ENCODE measurements at places on chromosomes 1 and 21. TPM values are rescaled to one million over a fixed set of nuclear protein-coding genes. Genes with fewer than 3 reads are reported as not detected.
A peak's percentile ranks its signal among the peaks of the same experiment; 100 is the strongest.

The HEYL gene
- not detected for total RNA-seq

The PIGR gene
- total RNA-seq, result not detected

DNA sequence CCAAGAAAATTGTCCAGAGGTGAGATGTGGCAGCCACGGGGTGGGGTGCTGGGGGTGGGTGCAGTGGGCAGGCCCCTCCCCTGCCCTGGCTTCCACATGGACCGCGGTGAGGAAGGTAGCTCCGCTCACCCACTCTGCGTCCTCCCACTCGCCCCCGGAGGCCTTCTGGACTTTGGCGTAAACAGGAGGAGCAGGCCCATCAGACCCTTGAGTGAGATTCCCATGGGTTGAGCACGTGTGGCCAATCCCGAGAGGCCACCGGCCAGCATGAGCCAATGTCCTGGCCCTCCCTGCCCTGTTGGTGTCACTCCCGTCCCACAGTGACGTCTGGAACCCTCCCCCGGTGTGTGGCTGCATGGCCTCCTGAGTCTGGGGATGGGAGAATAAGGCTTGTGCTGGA is 8.2 kb upstream of the TMEM240 start:
- H3K4me1 ChIP-seq, result no peaks in the 10 kb centered on the region
- H3K4me3 ChIP-seq, result no peak overlapping the region
- H3K27ac ChIP-seq, result no peak overlapping the region
- H3K36me3 ChIP-seq, result no peaks in the 10 kb centered on the region
- no peaks in the 10 kb centered on the region for H3K27me3 ChIP-seq

The SAMD11 gene
- not detected for total RNA-seq

- no peaks in the 10 kb centered on the region for H3K36me3 ChIP-seq
- DNase-seq, result no peak
- no peak overlapping the region for H3K27ac ChIP-seq
- no peaks in the 10 kb centered on the region for H3K27me3 ChIP-seq
- no peak overlapping the region for H3K4me3 ChIP-seq
These were observed 15.4 kb upstream of the VSIG8 start for GRCh38 chr1:159877695-159878444.

DNA sequence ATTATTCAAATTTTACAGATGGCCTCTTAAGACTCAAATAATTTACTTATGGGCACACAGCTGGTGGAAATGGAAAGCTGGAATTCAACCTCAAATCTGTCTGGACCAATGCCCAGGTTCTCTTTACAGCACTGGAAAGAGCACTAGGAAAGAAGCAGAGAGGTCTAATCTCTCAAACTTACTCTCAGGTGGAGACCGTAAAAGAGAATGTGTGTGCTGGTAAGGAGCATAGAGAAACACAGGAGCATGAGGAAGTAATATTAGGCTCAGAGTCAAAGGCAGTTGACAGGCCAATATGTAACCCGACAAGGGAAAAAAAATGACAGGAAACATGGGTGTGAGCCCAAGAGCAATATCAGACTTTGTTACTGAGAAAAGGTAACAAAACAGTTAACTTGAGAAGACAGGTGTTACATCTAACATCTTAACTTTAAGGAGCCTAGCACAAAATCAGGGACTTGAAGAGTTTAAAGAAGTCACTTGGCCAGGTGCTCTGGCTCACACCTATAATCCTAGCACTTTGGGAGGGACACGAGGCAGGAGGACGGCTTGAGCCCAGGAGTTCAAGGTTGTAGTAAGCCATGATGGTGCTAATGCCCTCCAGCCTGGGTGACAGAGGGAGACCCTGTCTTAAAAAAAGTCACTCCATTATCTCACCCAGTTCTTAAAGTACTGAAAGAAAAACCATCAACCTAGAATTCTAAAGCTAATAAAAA is 20.7 kb downstream of the PPP1R15B start:
- DNase-seq, result no peak
- no peak overlapping the region for H3K4me3 ChIP-seq
- no peaks in the 10 kb centered on the region for H3K27me3 ChIP-seq

DNA sequence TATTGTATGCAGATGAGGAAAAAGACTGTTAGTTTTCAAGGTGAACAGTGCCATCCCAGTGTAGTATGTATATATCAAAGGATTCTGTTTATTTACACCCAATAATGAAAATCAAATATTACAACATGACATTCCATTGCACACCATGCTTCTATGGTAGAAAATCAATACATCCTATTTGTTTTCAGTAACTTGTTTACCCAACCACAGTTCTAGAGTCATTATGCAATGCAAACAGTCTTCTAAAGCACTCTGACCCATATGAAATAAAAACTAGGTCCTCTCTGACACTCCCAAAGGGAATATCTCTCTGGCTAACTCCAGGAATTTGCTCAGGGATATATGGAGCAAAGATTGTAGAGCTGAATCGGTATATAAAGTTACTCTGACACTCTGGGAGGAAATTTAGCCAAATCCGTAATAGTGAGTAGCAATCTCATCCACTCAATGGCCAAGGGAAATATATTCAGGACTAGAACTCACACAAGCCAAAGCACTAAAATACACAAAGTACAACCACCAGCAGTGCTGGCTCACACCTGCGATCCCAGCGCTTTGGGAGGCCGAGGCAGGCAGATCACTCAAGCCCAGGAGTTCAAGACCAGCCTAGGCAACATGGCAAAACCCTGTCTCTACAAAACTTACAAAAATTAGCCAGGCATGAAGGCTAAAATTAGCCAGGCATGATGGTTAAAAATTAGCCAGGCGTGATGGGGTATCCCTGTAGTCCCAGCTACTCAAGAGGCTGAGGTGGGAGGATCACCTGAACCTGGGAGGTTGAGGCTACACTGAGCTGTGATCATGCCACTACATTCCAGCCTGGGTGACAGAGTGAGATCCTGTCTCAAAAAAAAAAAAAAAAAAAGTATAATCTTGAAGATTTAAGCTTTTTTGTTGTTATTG is 75.2 kb downstream of the RERE start:
- H3K27me3 ChIP-seq, result no peaks in the 10 kb centered on the region
- no peak overlapping the region for H3K4me3 ChIP-seq
- H3K4me1 ChIP-seq, result no peaks in the 10 kb centered on the region
- no peak for DNase-seq

DNA sequence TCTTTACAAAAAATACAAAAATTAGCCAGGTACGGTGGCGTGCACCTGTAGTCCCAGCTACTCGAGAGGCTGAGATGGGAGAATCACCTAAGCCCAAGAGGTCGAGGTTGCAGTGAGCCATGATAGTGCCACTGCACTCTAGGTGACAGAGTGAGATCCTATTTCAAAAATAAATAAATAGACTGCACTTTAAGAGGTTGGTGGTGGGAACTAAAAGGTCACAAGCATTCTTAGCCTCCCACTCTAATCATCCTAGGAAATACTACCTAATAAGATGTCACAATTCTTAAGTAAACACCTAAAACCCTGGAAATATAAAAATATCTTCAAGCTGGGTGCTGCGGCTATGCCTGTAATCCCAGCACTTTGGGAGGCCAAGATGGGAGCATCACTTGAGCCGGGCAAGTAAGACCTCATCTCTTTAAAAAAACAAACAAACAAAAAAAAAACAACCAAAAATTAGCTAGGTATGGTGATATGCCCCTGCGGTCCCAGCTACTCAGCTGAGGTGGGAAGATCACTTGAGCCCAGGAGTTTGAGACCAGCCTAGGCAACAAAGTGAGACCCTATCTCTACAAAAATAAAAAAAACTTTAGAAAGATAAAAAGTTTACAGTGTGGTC is 4.1 kb downstream of the DCAF8 start:
- DNase-seq, result no peak
- no peak overlapping the region for H3K4me3 ChIP-seq
- no peak overlapping the region for H3K27ac ChIP-seq
- H3K27me3 ChIP-seq, result no peaks in the 10 kb centered on the region

The DNM3 gene
- 3.3 TPM for total RNA-seq

The NUF2 gene
- 2.7 TPM for total RNA-seq

GRCh38 chr1:156970017-156970416 is 49.6 kb downstream of the LRRC71 start:
- H3K36me3 ChIP-seq, result no peaks in the 10 kb centered on the region
- no peaks in the 10 kb centered on the region for H3K4me1 ChIP-seq
- H3K4me3 ChIP-seq, result no peak overlapping the region
- H3K27ac ChIP-seq, result no peak overlapping the region
- no peaks in the 10 kb centered on the region for H3K27me3 ChIP-seq

DNA sequence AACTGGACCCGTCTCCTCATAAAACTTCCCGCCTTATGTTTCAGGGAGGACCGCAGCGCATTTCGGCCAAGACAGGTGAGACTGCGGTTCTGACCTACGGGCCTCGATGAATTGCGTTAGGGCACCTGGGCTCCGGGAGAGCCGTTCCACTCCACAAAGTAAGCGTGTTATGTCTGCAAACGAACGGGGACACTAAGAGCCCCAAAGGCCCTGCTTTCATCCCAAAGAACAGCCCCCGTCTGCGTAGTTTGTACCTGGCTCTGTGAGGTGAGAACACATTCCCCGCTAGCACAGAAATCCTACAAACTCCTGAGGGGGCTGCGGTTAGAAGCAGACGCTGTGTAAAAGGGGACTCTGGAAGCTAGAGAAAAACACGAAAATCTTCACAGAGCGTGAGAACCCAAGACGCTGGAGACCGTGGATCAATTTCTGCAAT is 41.6 kb upstream of the PPIAL4F start:
- H3K27ac ChIP-seq, result peak overlapping the region; percentile 88
- H3K27me3 ChIP-seq, result no peaks in the 10 kb centered on the region
- peak overlapping the region; percentile 49 for H3K4me3 ChIP-seq
- no peak for DNase-seq

- no peak overlapping the region for H3K27ac ChIP-seq
- H3K27me3 ChIP-seq, result peaks cover 6% of the 10 kb centered on the region
- peaks cover 11% of the 10 kb centered on the region for H3K4me1 ChIP-seq
- DNase-seq, result no peak
These were observed 28.3 kb upstream of the PEF1 start for GRCh38 chr1:31672986-31673385.

DNA sequence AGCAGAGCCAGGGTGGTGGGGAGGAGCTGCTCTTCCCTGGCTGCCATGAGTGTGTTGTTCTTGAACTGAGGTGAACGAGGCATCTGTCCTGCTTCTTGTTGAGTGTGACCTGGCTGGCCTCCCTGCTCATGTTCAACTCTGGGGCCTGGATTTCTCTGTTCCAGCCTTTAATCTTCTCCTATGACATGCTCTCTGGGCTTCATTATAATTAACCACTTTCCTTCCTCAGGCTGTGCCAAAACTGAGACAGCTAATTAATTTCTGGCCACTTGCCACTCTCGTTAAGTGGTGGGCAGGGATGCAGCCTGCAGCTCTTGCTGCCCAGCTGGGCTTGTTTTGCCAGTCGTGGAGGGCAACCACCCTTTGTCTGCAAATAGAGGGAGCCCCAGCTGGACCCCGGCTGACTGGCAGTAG is 23.3 kb downstream of the OPRD1 start:
- H3K27me3 ChIP-seq, result no peaks in the 10 kb centered on the region
- no peak overlapping the region for H3K4me3 ChIP-seq
- H3K36me3 ChIP-seq, result no peaks in the 10 kb centered on the region
- H3K4me1 ChIP-seq, result no peaks in the 10 kb centered on the region

The BEND5 gene
- 5.1 TPM for total RNA-seq

DNA sequence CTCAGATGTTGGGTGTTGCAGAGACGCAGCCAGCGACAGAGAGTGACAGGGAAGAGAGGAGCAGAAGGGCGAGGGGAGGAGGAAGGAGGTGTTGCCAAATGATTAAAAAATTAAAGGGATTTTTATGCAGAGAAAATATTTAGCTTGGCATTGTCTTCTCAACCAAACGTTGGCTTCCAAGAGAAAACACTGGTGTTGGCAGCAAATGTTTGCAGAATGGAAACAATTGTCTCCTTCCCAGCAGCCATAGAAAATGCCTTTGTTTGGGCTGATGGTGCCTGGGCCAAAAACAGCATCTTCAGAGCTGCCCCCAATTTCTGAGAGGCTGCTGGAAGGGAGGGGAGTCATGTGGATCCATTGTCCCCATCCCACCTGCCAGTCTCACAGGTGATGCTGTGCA is 29.7 kb upstream of the GRIK3 start:
- H3K36me3 ChIP-seq, result no peaks in the 10 kb centered on the region
- no peak overlapping the region for H3K4me3 ChIP-seq
- no peaks in the 10 kb centered on the region for H3K4me1 ChIP-seq
- no peaks in the 10 kb centered on the region for H3K27me3 ChIP-seq

DNA sequence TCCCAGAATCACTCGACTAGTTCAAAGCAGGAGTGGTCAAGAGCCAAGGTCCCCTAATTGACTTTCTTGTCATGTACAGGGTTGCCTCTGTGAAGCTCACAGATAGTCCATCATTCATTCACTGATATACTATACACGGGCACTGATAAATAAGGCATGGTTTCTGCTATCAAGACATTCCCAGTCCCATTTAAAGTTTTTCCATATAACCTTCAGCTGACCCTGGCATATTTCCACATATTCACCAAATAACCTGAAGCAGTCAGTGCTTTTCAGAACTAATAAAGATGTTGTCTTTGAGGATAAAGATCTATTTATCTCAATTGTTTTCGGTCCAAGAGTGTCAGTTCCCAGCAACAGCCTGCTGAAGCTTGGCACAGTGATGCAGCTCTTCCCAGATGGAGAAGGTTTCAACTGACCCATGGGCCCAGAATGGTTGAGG is 173.4 kb downstream of the ZZZ3 start:
- DNase-seq, result no peak
- no peaks in the 10 kb centered on the region for H3K4me1 ChIP-seq
- H3K27ac ChIP-seq, result no peak overlapping the region
- no peak overlapping the region for H3K4me3 ChIP-seq
- no peaks in the 10 kb centered on the region for H3K27me3 ChIP-seq

The PAX7 gene
- total RNA-seq, result not detected

- H3K27ac ChIP-seq, result no peak overlapping the region
- no peaks in the 10 kb centered on the region for H3K27me3 ChIP-seq
- DNase-seq, result no peak
- H3K36me3 ChIP-seq, result no peaks in the 10 kb centered on the region
These were observed 43.0 kb upstream of the RAP1A start for GRCh38 chr1:111576547-111576946.

DNA sequence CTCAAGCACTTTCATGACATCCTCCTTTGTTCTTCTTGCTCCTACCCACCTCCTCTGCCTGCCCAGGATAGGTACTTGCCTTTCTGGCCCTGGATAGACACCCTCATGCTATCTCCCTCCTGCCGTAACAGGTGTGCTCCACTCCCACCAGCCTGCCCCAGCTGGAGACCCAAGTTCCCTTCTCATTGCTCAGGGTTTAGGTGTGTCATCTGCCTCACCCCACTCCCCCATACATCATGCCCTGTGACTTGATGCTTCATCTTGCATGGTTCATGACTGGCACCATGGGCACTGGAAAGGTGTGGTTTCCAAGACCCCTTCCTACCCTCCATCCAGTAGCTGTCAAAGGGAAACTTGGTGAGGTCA is 5.9 kb downstream of the RHEX start:
- H3K4me3 ChIP-seq, result no peak overlapping the region
- H3K27me3 ChIP-seq, result no peaks in the 10 kb centered on the region
- DNase-seq, result no peak
- H3K27ac ChIP-seq, result no peak overlapping the region
- no peaks in the 10 kb centered on the region for H3K36me3 ChIP-seq

- no peaks in the 10 kb centered on the region for H3K27me3 ChIP-seq
- no peaks in the 10 kb centered on the region for H3K4me1 ChIP-seq
- no peak for DNase-seq
These were observed 239.8 kb downstream of the TRABD2B start for GRCh38 chr1:47757226-47757975.

GRCh38 chr1:170618421-170618820 is 45.5 kb upstream of the PRRX1 start:
- no peak overlapping the region for H3K4me3 ChIP-seq
- no peaks in the 10 kb centered on the region for H3K36me3 ChIP-seq
- no peak overlapping the region for H3K27ac ChIP-seq
